ENCODE measurements at places on chromosomes 11 and 22. TPM values are rescaled to one million over a fixed set of nuclear protein-coding genes. Genes with fewer than 3 reads are reported as not detected.
A peak's percentile ranks its signal among the peaks of the same experiment; 100 is the strongest.

The ANGPTL5 gene
- not detected for polyA plus RNA-seq

The ELF5 gene
- polyA plus RNA-seq, result not detected

The SYT9 gene
- not detected for polyA plus RNA-seq

- DNase-seq, result peak; percentile 58
Observed at GRCh38 chr22:27851974-27852746, 50.6 kb upstream of the MN1 start.

DNA sequence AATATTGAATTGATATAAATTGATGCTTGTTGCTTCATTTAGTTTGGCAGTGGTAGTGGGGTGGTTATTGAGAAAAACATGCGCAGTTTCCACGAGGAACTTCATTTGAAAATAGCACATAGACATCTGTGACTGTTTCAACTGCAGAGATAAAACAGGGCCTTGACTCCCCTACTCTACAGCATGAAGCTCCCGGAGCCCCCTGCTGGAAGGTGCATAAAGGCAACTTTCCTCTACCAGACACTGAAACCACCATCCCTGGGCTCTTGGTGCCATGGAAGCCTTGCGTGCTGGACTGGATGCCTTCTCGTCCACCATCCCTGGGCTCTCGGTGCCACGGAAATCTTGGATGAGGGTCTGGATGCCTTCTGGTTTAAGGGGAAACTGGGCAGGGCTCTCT is 195.9 kb downstream of the CSNK2A3 start:
- DNase-seq, result peak; percentile 8

DNA sequence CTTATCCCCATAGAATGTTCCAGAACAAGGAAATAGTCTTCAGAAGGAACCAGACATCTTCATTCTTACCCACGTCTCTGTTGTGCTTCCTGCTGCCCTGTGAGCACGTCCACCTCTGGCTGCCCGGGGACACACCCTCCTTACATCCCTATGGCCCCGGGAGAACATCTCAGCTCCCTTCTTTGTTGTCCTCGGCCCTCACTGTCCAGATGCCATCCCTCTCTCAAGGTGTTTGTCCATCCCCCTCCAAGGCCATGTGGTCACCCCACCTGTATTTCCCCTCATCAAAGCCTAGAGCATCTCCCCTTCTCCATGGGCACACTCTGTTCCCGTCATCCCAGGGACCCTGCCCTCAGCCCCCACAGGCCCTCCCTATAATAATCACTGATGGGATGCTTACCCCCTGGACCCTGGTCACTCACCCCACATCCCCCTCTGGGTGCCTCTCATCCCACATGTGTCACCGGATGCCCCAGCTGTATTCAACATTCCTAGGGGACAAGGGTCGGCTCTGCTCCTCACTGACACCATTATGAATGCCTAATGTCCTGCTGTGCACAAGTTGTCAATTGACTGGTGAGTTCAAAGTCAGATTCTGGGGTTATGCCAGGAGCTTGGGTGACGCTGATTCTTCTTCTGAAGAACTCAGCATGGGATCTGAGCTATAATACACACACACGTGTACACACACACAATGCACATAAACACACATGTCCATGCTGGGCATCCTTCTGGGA is 28.8 kb downstream of the IGLL5 start:
- no peak for DNase-seq

- no peak for DNase-seq
Observed at GRCh38 chr22:23073526-23074229, 3.4 kb downstream of the GNAZ start.

DNA sequence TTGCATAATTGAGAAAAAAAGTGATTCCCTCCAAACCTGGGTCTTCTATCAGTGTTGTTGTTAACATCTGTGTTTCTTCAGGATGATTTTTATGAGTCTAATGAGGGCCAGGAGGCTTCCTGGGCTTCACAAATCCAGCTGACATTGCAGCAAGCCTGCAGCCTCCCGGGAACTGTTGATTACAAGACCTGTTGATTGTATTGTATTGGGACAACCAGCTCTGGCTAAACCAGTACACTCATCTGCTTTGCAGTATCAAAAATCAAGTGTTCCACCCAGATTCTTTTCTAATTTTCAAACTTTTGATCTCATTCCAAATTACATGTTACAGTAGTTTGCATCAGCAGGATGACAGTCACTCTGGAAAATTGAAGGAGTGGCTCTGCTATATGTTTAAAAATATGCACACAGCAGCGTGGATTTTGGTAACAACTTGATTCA is 16.1 kb upstream of the PRSS23 start:
- DNase-seq, result peak; percentile 49

DNA sequence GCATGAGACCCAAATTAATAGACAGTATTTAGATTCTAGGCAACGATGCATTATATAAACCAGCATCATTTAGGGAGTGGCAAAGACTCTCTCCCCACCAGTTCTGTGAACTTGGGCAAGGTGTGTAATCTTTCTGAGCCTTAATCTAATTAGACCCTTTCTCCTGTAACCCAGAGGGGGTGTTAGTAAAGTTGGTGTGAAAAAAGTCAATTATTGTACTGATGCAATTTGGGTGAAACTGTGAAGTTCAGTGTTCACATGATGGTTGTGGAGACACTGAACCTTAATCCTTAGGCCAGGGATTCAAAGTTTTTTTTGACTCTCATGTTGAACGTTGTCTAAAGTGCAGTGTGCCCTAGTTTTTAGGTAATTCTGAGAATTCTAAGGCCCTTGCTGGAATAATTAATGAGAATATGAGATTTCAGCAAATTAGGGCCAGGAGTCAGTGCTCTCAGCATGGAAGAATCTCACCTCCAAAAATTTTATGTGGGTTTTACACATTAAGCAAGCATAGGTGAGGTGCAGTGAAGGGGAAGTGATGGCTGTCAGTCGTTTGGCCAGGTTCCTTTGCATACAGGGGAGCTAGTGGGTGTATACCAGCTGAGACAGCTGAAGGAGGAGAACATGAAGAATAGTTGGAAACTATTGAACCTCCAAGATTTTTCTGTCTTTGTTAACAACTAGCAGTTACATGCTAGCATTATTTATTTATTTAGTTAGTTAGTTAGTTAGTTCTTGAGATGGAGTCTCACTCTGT is 94.2 kb downstream of the PTPRJ start:
- no peak for DNase-seq
